CD4-positive, alpha-beta T cell treated with Interleukin-4 for 4 hours (primary cell): ENCODE measurements at places on chromosomes 6 and 20.
A peak's percentile ranks its signal among the peaks of the same experiment; 100 is the strongest.

DNA sequence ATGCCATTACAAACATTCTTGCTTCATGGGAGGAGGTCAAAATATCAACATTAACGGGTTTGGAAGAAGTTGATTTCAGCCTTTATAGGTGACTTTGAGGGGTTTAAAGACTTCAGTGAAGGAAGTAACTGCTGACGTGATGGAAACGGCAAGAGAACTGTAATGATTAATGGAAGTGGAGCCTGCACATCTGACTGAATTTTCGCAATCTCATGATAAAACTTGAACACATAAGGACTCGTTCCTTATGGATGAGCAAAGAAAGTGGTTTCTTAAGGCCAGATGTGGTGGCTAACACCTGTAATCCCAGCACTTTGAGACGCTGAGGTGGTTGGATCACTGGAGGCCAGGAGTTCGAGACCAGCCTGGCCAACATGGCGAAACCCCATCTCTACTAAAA lies 226.1 kb downstream of the BCAS1 start:
- no peak for DNase-seq

GRCh38 chr20:31740208-31740607 lies 1.1 kb downstream of the TPX2 start:
- peak; percentile 34 for DNase-seq

DNA sequence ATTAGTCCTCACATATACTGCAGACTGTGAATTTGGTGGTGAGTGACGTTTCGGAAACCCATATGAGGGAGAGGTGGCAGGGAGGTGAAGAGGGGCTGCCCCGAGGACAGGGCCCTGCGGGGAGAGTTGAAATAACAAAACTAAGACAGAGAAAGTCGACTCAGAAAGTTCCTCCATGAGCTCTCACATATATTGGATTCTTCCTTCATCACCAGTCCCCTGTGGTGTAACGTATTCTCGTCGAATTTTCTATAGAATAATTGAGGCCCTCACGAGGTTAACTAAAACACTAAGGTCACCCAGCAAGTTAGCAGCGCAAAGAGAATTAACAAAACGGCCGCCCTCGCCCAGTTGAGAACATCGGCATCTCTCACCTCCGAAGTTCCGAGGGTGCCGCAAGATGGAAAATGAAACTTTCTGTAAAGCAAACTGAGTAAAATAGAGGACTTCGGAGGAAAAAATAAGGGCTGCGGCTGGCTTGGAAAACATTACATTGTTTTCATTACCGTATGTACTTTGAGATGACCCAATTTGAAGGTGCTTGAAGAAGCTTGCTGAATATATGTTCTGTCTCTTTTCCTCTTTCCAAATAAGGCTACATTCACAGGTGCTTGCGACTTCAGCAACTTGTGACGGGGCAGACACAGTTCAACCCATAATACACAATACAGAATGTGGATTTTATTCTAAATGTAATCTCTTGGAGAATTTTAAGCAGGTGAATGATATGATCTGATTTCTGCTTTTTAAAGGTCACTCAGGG lies 490.9 kb upstream of the JARID2 start:
- peak; percentile 59 for DNase-seq

DNA sequence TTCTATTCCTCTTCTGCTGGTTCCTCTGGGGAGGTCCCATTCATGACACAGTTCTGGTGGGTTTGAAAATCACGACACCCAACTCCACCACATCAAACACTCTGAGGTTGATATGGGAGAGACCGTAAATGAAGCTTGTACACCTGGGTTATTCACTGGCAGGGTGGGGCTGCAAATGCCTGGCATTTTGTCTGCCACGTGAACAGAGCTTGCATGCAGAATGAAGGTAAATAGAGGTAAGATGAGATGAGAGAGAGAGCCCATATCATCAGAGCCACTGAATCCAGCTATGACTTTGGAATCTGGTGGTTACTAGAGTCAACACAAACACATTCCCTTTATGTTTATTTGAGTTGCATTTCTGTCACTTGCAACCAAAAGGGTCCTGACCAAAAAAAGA lies 97.4 kb downstream of the BANF2 start:
- DNase-seq = no peak

DNA sequence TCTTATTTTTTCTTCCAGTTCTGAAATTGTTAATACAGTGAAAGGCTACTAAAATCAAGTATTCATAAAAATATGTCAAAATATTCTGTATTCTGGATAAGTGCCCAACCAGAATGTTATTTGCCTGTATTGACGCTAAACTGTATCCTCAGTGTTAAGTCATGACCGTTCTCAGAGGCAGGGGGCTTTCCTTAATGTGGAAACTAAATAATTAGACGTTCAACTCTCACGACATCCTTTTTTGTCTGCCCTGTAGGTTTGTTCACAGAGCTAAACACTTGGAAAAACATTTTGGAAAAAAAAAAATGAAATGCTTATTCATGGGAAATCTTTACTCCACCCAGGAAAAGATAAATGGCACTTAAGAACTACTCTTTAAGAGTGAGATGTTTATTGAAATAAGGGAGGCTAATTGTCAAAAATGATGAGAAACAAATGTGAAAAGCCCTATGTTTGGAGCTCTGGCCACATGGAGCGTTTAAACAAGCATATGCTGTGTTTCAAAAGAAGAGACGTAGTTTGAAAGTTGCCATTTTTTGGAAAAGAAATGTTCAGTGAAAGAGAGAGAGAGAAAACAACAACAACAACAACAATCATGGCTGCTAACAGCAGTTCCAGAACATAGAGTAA lies 453.1 kb upstream of the MARCKS start:
- DNase-seq = no peak

DNA sequence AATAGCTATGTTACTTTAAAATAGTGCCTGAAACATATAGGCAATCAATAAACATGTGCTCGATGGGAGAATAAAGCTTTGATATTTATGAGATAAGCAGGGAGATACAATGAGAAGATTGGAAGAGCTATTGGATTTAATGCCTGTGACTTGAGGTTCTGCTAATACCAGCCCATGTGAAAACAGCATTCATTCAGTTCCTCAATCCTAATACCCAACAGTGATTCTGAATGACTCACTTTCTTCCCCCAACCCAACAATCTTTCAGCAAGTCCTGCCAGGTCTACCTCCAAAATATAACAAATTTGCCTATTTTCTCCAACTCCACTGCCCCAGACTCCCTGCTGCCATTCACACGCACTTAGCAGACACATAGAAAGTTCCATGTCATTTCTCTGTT lies 26.6 kb upstream of the KLHL31 start:
- no peak for DNase-seq

DNA sequence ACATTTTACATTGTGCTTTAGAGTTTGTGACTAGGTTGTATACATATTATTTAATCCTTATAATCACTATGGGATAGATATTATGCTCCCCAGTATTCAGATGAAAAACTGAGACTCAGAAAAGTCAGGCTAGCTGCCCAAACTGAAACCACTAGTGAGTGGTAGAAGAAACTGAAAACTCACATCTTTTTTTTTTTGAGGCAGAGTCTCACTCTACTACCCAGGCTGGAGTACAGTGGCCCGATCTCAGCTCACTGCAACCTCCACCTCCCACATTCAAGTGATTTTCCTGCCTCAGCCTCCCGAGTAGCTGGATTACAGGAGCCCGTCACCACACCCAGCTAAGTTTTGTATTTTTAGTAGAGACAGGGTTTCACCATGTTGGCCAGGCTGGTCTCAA lies 22.2 kb downstream of the RNF24 start:
- DNase-seq = no peak

GRCh38 chr6:42046464-42047212 lies 3.7 kb upstream of the TAF8 start:
- DNase-seq = no peak

- DNase-seq = no peak
These were observed 27.1 kb downstream of the PDE10A start for GRCh38 chr6:165635965-165636364.

GRCh38 chr6:4319981-4320683 lies 184.8 kb upstream of the ECI2 start:
- DNase-seq = no peak

DNA sequence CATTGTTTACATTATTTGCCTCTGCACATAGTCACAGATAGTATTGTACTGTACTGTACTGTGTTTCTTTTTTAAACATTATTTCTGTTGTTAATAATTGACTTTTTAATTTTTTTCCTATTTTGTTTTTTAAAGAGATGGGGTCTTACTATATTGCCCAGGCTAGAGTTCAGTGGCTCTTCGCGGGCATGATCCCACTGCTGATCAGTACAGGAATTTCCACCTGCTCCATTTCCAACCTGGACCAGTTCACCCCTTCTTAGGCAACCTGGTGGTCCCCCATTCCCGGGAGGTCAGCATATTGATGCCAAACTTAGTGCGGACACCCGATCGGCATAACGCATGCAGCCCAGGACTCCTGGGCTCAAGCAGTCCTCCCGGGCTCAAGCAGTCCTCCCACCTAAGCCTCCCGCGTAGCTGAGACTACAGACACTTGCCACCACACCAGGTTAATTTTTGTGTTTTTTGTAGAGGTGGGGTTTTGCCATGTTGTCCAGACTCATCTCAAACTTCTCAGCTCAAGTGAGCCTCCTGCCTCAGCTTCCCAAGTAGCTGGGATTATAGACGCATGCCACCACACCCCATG lies 47.5 kb downstream of the PTPN1 start:
- DNase-seq = no peak

- no peak for DNase-seq
These were observed 101.0 kb upstream of the VSTM2L start for GRCh38 chr20:37801921-37802320.

GRCh38 chr6:5287966-5288297 lies 26.6 kb downstream of the FARS2 start:
- DNase-seq = no peak
